SHP77 treated with DMSO at 0.1 percent for 48 hours (cell line): ENCODE measurements at places on chromosomes 13 and 19.

DNA sequence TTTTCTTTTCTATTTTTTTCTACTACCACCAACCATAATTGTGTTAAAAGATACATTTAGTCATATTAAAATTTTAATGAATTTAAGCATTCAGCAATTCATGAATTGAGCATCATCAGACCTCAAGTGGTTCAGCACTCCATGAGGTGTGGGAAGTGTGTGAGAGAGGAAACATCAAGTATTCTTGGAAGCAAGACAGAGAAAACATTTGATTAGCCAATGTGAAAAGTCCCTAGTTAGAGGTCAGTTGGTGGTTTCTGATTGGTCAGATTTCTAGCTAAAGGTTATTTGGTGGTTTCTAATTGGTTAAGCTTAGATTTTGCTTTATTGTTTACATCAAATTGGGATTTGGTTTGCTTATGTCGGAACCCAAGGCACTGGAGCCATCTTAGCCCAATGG is 134.7 kb downstream of the KLF5 start:
- DNase-seq = no peak

GRCh38 chr13:53254500-53254899 is 225.9 kb downstream of the OLFM4 start:
- DNase-seq = no peak

GRCh38 chr19:31598730-31599238 is 249.5 kb upstream of the TSHZ3 start:
- DNase-seq = no peak

DNA sequence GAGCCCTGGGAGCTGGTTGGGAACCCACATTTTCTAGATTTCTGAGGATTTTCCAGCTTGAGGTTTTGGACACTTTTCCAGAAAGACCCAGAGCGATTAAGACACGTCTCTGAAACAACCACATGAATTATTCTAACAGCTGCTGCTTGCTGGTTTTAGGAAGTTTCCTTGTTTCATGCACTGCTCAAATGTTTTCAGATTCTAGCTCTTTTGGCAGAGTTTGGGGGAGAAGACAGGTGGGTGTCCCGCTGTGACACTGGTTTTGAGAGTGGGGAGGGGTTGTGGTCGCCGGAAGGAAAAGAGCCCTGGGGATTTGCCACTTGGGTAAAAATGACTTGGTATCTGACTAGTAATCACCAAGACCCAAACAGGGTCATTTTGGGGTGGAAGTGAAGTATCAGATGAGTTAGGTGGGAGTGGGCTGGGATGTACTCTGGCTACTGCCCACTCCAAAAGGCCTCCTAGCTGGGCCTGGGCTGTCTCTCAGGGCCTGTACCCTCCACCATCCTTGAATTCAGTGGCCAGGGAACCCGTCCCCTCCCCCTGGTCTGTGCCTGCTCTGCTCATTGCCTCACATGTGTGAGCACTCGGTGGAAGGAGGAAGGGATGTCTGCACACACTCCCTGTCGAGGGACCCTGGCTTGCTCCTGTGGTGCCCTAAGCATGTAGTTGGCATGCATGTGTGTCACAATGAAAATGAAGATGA is 13.2 kb downstream of the GATAD2A start:
- DNase-seq = no peak

DNA sequence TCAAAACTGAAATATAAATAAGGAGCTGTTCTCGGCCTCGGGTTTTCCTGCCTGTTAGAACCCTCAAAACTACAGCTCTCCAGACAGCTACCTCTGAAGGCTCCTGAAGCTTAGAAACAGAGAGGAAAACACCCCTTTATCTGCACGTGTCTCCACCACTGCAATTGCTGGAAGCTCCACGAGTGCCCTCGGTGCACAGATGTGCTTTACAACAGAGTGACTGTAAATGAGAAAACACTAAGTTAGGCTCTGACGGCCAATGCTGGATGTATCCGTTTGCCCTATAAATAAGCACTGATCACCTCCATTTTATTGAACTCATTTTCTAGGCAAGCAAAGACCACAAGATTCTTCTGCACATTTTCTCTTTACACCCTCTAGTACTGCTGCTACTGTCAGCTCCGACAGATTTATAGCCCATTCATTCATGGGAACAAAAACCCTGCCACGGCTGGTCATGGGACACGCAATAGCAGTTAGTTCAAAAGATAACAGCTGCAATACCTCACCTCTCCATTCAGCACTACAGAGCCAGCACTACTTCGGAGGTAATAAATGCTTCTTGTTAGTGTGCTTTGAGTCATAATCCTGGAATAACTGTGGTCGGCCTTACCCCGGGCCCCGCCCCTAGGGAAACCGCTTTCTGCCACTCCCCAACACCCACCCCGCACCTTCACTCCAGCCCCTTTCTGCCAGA is 241.1 kb upstream of the ZNF507 start:
- no peak for DNase-seq

- DNase-seq = no peak
Measured at GRCh38 chr19:34193876-34194275, 21.6 kb downstream of the LSM14A start.

DNA sequence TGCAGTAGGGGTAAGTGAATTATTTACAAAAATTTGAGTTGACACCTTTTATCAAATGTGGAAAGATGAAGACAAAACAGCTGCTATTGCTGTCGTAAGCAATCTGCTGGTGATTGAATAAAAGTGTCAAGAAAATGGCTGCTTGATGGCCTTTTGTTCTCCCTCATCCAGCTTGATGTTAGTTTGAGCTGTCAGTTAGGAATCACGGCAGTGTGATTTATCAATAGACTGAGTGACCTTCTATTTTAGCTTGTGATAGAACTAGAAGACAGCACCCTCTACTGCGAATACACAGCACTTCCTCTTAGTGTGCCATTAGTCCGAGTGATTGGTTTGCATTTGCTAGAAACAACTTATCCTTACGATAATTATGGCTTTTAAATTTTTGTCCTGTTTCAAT is 76.3 kb downstream of the MZT1 start:
- DNase-seq = peak; percentile 59

DNA sequence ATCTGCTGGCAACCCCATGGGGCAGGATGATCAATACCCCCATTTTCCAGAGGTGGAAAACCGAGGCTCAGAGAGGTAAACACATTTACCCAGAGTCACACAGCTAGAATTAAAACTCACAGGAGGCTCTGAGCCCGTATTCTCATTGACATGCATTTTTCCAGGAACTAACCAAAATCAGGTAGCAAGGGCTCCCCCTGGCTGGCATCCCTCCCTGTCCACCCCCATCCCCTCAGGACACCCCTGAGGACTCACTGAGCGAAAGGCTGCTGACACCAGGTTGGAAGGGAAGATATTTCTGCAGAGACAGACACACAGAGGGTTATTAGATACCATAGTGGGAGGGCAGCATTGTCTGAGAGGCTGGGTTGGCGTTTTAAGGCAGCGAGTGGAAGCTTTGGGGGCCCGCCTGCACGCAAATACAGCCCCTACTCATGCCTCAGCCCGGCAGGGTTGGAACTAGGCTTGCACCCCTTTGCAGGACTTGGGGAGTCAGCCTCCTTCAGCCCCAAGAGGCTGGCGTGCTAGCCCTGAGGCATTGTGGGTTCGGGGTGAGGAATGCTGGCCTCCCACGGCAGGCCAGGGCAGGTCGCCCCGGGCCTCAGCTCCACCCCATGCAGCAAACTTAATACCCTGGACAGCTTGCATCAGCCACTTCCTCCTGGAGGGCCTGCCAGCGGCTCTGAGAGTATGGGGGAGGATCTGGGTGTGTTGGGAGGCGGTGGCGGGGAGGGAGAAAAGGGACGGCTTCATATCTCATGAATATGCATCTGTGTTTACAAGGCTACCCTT is 3.9 kb downstream of the SLC1A5 start:
- peak; percentile 25 for DNase-seq

DNA sequence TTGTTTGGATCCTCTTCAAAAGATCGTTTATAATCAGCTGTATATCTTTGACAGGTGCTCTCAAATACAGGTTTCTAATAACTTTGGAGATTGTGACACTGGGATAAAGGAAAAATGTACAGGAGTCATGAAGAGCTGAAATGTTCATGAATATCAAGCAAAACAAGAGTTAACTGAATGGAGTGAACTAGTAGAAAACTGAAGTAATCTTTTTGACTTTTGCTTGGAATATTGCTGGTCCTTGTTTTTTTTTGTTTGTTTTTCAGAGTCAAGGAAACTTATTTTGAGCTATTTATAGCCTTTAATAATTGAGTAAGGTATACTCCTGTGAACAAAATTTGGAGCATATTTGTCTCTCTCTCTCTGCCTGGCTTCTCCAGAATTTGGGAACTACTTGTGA is 25.3 kb downstream of the MED4 start:
- no peak for DNase-seq

DNA sequence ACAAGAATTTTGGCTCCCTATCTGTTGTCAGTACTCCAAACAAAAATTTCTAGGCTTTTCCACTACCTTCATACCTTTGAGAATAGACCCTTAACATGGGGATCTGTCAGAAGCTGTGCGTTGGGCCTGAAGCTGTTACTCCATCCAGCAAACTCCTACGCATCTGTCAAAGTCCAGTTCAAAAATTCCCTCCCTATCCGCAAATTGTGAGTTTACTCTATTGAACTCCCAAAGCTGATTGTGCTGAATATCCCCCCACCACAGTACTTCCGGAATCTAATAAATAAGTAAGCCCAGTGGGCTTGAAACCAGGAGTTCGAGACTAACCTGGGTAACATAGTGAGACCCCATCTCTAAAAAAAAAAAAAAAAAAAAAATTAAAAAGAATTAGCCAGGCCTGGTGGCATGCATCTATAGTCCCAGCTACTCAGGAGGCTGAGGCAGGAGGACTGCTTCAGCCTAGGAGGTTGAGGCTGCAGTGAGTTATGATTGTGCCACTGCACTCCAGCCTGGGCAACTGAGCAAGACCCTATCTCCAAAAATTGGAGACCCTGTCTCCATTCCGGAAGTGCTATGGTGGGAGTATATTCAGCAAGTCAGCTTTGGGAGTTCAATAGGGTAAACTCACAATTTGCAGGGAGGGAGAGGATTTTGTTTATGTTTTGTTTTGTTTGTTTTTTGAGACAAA is 930 bp upstream of the FBN3 start:
- DNase-seq = no peak

DNA sequence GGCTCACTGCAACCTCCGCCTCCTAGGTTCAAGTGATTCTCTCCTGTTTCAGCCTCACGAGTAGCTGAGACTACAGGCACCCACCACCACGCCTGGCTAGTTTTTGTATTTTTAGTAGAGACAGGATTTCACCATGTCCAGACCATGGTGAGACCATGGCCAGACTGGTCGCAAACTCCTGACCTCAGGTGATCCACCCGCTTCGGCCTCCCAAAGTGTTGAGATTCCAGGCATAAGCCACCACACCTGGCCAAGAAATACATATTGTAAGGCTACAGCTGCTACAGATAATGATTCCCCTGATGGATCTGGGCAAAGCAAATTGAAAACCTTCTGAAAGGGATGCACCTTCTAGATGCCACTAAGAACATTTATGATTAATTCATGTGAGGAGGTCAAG is 17.8 kb downstream of the PLPP2 start:
- DNase-seq = no peak

GRCh38 chr19:18208098-18208951 is 4.5 kb upstream of the RAB3A start:
- no peak for DNase-seq

GRCh38 chr13:50320271-50320862 is 305.1 kb downstream of the KCNRG start:
- peak; percentile 65 for DNase-seq
